ENCODE measurements at places on chromosomes 12 and 14.

- no peak for DNase-seq
Measured at GRCh38 chr12:11508699-11509098, 113.3 kb upstream of the PRB2 start.

- DNase-seq: no peak
Measured at GRCh38 chr14:52860209-52860608, 68.8 kb upstream of the GNPNAT1 start.

GRCh38 chr14:92937051-92937937 is 14.3 kb downstream of the CHGA start:
- no peak for DNase-seq

- peak; percentile 64 for DNase-seq
Measured at GRCh38 chr12:49763006-49763591, 21.7 kb downstream of the TMBIM6 start.

- peak; percentile 92 for DNase-seq
Measured at GRCh38 chr14:101721951-101722661, 39.4 kb upstream of the PPP2R5C start.

DNA sequence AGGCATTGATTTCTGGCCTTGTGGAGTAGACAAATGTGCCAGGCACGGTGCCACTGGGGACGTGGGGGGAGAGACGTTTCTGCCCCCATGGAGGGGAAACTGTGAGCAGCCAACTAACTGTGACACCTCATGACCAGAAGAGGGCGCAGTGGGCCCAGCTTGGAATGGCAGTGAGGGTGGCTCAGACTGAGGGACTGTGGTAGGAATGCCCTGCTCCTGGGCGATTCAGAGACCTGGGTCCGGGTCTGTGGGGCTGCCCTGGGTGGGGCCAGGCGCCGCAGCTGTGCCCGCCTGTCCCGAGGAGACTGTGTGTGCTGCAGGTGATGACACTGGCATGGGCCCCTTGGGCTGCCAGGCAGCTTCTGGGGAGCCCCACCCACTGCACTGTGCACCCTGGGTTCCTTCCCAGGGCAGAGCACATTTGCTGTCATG is 60.6 kb downstream of the SLC25A47 start:
- peak; percentile 78 for DNase-seq

DNA sequence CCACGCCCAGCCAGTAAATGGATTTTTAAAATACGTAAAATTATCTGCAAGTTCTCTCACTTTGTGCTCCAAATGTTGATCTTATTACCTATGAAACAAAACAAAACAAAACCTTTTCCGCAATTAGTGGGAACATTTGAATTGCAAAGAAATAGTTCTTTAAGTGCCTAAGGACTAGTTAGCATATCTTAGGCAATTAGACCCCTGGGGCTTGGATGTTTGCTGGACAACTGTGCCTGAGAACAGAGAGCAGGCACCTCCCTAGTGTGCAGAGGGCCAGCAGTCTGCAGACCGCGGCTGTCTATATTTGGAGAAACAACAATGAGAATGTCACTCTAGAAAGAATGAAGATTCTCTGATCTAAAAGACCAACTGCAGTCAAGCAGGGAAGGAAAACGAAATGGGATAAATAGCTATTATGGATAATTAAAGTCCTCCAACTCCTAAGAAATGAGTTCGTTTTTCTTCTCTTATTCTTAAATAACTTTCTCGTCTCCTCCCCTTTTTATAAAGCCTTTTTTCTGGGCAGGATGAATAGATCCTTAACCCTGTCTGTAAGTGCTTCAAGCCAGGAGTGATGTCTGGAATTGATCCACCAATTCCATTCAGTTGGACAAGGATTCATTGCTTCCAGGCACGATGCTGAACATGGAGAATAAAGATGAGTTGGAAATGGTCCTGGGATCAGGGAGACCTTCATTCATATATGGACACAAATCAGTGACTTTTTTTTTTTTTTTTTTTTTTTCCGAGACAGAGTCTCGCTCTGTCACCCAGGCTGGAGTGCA is 16.2 kb downstream of the SLC17A8 start:
- DNase-seq: no peak

DNA sequence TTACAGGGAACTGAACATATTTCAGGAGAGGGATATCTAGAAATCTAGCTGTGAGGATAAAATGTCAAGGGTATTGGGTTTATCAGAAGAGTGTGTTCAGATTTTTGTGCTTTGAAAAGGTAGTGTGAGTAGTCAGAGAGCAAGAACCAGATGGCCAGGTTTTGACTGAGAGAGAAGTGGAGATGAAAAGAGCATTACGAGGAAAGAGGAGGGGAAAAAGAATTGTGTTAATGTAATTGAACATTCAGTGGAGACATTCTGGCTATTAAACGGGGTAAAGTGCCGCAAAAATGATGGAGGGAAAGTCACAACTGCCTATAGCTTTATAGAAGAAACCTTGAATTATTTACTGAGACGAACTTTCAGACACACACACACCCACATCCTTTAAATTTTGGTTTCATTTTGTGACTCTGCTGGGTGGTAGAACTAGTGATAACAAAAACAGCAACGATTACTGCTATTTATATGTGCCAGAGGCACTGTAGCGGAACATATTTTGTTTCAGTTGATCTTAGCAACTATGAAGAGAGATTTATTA is 213.6 kb downstream of the ERC1 start:
- peak; percentile 44 for DNase-seq

GRCh38 chr12:125533434-125534029 is 468.3 kb downstream of the AACS start:
- DNase-seq: no peak

DNA sequence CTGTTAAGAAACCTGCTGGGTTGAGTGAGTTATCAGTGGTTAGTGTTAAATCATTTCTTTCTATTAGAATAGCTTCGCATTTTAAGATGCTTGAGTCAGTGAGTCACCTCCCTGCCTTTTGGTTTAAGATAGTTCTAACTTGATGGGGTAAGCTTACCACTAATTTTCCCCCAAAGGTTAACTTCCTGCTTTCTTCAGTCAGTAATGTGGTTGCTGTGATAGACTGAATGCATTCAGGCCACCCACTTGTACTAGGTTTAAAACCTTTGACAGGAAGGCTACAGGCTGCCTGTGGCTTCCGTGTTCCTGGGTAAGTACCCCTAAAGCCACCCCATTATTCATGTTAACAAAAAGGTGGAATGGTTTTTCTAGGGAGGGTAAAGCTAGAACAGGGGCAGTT is 25.3 kb downstream of the CLEC2A start:
- DNase-seq: peak; percentile 25

DNA sequence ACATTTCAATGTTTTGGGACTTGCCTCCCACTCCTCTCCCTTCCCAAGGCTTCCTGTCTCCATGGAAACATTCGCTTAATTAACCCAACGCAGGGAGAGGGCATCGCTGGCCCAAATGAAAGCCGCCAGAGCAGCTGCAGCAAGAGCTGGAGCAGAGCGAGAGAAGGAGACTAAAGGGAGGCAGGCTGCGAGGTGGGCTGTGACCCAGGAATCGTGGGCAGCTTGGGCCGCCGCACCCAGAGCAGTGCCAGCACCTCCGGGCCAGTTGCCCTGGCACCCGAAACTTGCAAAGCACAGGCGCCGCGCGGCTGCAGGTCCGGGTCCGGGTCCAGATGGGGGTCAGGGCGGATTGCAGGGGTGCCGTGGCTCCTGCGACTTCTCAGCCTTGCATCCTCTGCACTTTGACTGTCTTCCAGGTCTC is 43.5 kb upstream of the PTPRQ start:
- no peak for DNase-seq

- DNase-seq: no peak
Measured at GRCh38 chr14:61587081-61587713, 108.1 kb upstream of the HIF1A start.

DNA sequence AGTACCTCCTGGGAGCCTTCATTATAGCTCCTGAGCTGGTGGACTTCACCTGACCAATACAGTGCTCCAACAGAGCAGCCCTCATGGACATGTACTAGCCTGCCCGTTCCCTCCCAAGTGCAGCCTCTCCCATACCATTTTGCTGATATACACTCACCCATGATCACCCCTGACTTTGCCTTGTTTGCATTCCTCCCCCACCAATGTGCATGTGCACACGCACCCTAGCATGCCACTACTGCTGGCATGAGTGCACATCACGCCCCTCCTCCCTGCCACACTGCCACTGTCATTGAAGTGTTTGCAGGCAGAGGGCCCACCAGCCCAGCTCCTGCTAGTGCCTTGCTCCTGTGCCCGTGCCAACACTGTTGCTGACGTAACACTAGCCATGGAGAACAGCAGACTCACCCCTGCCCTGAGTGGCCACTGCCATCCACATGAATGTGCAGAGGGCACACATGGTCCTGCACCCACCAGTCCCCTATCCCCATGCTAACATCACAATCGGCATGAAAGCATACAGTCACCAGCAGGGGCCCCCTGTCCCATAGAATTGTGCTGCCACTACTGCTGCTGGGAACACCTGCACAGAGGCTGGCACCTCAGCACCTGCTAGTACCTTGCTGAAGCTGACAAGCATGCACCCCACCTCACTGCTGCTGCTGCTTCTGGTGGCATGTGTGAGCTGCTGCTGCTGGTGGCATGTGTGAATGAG is 110.3 kb downstream of the SINHCAF start:
- no peak for DNase-seq

DNA sequence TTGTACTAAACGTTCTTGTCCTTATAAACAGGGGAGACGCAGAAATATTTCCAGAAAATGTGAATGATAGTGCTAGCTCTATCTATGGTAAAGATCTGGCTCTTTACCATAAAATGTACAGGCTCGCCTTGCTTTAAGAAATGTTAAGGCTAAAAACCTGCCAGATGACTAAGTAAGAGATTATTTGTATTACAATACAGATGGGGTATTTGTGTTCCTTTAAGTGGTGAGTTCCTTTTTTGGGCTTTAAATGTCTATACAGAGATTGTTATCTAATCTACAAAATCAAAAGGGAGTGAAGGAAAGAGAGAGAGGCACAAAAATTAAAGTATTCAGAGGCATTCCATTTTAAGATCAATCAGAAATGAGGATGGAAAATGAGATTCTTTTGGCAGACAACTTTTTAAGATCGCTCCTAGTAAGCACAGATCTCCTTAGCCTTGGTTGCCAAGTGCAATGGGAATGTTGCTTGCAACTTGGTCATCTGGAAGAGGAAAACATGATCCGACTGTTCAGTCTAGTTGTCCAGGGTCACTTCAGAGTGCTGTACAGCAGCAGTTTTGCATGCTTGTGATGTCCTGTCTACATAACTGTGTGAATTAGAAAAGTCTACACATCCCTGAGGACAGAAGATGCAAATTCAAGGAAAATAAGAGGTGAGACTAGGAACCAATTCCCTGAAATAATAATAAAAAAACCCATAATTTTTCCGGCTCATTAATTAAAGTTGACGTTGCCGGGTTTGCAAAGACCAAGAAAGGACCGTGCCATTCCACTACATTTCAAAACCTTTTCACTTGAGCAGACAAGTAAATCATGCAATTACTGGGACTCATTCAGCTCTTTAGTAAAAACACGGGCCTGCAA is 380.8 kb downstream of the EGLN3 start:
- DNase-seq: no peak

- DNase-seq: no peak
Measured at GRCh38 chr12:4826909-4827308, 82.8 kb upstream of the KCNA1 start.

GRCh38 chr12:52832985-52833905 is 866 bp downstream of the KRT79 start:
- no peak for DNase-seq

GRCh38 chr12:100767371-100767770 is 27.2 kb upstream of the ANO4 start:
- DNase-seq: no peak

All from CD8-positive, alpha-beta memory T cell (primary cell).